ENCODE measurements at places on chromosomes 13 and 19.

DNA sequence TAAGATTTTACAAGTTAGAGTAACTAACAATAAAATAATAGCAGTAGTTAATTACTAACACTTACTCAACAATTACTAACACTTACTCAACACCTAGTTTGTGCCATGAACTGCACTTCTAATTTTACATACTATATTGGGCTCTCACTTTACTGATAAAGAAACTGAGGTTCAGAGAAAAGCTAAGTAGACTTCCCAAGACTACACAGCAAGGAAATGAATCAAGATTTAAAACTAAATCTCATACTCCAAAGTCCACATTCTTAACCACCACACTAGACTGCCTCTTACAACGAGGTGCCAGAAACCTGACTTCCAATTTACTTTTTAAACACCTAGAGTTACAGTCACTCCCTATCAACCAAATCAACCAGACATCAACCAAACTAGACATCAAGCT lies 25.1 kb downstream of the RBM26 start:
- no peak for DNase-seq

- no peak for DNase-seq
Measured at GRCh38 chr19:18967358-18968146, 26.5 kb upstream of the HOMER3 start.

DNA sequence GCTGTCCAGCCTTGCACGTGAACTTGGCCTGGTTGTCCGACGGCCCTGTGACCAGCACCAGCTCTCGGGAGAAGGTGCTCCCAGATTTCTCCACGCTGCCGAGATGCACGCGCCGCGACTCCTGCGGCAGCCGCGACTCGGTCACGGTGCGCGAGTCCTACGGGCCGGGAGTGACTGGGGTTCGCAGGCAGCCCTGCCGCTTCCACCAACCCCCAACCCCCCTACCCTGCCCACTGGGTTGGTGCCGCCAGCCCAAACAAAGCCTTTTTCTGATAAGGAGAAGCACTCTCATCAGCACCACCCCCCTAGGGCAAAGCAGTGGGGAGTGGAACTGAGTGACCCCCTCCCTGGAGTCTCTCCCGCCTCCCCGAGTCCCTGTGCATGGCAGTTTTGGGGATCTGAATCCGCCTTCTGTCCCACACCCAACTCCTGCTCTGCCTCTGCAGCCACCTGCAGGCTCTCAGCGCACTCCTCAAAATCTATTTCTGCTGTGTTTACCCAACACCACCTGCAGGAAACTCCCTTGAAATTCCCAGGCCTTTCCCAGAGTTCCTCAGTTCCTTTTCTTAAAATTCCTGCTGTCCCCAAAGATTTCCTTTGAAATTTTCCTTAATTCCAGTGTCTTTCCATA lies 6.2 kb downstream of the NPHS1 start:
- no peak for DNase-seq

DNA sequence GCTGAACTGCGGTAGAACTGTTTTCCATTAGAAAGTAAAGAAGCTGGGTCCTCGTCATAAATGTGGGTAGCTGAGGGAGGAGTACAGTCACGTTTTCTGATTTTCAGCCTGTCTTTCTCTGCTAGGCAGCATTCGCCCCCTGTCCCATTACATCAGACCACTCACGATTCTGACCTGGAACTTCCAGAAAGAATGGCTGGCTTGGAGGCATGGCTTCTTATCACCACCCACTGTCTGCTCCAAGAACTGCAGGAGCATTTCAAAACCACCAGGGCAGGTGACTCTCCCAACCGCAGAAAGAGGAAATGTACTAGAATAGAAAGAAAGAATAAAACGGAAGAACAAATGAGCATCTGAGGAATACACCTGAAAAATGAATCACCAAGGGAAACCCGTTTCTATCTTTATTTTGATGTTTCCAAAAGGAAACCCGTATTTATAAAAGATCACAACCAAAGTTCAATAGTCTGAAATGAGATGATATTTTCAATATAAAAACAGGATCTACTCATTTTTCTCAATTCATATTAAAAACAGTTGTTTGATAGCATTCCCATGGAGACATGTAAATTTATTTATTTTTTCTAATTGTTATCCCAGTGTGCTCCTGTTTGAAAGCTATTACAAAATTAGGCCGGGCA lies 22.1 kb upstream of the POMP start:
- DNase-seq: peak; percentile 60

GRCh38 chr19:10631874-10632273 lies 6.5 kb downstream of the SLC44A2 start:
- no peak for DNase-seq

DNA sequence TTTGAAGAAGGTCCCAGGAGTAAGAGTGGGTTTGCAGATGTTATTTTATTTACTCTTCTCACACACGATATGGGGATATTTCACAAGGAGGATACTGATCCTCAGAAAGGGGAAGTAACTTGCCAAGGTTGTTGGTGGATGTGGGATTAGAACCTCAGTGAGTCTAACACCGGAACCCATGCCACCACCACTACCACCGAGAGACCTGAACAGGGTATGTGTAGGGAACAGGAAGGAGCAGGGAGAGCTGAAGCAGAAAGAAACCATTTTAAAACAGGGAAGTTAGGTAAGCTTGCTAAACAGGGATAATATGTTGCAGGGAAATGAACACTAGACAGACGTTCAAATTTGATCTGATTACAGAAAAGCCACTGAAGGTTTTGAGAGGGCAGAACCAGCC lies 11.6 kb upstream of the CEACAM3 start:
- DNase-seq: no peak

DNA sequence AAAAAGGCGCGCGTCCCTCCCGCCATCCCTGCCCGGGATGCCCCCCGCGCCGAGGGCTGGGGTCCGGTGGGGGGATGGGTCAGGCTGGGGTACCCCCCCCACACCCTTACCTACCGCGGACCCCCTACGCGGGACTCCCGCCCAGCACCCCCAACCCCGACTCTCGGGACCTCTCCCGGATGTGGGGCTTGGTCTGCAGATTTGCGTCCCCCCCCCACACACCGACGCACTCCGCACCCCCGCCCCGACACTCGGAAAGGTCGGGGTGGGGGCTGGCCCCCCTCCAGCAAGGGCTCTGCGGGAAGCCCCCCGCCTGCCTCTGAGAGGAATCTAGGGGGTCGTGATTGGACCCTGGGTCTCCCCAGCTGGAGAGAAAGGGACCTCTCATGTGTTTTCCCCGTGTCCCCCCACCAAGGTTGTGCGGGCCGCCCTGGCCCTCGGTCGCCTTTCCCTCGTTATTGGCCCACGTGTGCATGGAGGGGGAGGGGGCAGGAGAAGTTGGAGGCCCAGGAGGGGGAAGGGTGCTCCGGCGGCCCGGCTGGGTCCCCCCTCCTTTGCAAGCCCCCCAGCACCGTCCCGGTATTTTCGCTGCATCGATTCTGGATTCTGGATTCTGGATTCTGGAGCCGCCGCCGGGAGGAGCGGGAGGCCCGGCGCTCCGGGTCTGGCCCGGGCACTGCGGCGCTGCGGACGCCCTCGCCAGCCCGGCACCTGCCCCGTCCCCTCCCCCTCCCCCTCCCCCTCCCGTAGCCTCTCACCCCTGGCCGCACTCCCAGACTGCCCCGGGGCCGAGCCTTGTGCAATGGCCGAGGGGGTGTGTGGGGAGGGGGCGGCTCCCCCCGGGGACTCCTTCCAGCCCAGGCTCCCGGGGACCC lies 607 bp downstream of the NFIC start:
- DNase-seq: no peak

DNA sequence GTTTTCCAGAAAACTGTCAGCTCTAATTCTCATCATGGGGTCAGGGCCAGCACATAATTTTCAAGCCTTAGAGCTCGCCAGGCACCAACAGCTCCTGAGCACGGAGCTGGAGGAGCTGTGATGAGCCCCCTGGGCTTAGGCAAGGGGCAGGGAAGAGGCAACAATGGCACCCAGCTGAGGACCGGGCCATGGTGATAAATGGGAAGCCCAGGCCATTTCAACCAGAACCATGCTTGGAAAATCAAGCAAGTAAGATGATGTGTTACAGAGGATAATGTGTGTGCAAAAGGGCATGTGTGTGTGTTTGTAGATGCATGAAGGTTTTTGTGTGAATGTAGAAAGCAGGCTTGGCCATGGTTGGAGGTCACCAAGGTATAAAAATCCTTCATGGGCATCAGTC lies 66.8 kb upstream of the UBAC2 start:
- DNase-seq: no peak

DNA sequence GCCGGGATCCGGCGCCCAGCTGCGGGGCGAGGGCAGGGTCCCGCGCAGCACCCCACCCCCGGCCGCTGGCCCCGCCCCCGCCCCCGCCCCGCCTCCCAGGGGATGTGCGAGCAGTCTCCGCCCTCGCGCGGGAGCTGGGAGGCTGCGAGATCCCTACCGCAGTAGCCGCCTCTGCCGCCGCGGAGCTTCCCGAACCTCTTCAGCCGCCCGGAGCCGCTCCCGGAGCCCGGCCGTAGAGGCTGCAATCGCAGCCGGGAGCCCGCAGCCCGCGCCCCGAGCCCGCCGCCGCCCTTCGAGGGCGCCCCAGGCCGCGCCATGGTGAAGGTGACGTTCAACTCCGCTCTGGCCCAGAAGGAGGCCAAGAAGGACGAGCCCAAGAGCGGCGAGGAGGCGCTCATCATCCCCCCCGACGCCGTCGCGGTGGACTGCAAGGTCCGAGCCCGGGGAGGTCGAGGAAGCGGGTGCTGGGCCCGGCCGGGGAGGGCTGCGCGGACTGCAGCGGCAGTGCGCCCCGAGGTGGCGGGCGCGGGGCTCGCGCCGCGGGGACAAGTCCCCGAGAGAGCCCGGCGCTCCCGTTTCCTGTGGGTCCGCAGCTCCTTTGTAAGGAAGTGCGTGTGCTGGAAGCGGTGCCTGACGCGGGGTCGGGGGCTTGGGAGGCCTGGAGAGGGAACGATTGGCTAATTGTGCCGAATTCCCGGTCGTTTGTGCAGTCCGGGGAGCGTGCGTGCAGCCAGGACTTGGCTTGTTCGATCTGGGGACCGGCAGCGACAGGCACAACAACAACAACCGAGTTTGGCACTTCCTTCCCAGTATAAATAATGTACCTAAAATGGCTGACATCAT lies at the start of gene ITM2B:
Gene ITM2B (plus strand): TSS at position 161 of the 843 bp plus-strand sequence. CDS start 155 bp downstream, at position 316.
- peak; percentile 31 for DNase-seq

DNA sequence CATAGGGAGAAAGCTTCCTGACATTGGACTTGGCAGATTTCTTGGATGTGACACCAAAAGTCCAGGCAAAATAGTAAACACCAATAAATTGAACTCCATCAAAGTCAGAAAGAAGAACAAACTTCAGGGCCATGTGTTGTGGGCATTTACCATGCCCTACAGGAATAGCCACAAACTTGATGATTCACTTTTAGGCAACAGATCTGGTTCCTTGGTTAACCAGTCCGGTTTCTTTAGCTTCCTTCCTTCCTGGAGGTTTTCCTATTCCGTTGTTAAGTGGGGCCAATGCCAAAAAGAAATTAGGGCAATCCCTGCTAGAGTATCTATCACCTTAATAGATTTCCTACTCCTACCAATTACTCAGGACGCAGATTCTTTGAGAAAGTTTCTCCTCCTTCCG lies 25.2 kb downstream of the IGFL1 start:
- DNase-seq: no peak

DNA sequence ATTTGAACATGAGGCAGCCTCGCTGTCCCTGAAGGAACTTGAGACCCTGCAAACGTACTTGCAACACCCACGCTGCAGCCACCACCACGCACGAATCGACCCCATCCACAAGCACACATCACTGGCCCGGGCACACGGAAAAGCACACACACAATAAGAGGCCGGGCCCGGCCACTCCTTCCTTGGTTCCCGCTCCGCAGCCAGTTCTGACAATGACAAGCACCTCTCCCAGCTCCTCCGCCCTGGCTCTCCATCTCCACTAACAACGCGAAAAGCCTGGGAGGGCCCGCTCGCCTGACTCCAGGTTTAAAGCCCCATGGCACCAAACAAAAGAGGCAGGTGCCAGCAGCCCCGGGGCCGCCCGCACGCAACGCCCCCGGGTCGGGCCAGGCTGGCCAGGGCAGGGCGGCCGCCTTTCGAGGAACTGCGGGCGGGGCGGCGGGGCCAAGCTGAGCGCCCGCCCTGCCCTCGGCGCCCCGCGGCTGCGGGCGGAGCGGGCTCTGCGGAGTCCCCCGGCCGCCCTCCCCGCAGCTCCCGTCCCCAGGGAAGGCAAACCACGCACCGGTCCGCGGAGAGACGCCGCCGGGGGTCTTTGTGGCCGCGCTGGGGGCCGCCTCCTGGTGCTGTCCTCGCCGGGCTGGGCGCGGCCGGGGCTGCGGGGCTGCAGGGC lies 495 bp downstream of the DCLK1 start:
- DNase-seq: no peak

DNA sequence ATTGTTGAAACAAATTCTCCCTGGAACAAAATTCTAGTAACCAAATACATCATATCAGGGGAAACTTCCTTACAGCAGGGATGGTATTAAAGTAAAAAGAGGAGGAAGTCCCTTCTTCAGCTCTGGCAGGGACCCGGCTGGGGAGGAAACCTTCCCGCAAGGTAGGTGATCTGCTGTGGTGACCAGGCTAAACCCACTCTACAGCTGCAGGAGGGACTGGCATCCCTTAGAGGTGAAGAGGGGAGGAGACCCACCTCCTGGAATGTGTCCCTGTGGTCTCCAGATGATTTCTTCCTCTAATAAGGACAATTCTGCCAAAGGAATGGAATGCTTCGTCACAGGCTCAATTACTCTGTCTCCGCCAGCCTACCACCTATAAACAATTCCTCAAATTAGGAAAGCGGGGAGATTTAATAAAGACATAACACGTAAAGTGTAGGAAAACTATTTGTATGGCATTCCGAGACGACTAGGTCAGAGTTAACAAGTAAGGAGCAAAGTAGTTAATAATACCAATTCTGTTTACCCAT lies 637 bp upstream of the PDS5B start:
- DNase-seq: no peak

DNA sequence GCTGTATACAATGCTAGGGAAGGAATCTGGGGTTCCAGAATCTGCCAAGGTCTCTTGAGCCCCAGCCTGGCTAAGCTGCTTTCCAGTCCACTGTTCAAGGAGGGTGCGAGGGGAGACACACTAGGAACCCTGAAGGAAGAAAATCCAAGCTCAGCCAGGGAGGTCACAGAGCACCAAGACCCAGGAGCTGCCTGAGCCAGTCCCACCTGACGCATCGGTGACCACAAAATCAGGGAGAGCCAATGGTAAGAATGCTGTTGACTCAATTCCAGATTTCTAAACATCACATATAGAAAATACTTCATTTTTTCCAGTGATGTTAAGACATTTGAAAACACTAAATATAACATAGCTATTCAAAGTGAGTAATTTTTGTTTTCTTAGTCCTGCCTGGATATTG lies 50.1 kb downstream of the CEP89 start:
- no peak for DNase-seq

DNA sequence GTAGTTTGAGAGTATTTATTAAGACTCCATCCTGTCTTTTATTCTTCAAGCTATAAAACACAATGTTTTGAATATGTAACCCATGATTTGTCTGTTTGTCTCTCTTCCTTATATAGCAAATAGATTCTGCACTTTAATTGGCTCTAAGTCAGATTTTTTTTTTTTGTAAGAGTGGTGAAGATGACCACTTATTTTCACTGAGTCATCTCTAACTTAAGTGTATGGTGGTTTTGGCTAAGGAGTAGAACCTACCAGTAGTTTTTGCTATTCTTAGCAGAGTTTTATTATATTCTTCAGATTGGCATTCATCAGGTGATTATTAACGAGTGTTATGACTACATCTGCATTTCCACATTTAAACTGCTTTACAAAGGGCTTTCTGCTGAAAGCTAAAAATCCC lies 194.7 kb downstream of the LMO7 start:
- peak; percentile 14 for DNase-seq

All from fibroblast of skin of left quadriceps (primary cell).